ENCODE measurements at places on chromosomes 13 and 19.

- peak; percentile 43 for DNase-seq
Observed at GRCh38 chr13:38223089-38223488, 126.6 kb upstream of the UFM1 start.

DNA sequence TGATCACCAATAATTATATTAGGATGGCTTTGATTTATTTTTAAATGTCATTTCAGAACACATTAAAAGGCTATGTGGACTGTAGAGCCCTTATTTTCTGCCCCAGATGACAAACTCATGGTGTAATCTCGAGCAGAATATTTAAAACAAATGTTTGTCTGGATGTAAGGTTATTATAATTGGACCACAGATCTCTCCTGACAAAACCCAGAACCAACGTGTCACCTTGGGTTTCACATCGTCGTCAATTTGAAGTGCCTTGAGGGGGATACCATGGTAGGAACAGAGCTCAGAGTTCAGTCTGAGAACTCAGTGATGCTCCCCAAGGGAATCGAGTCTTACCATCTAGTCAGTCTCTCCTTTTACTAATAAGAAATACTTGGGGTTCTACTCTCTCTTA lies 2.8 kb downstream of the SACS start:
- no peak for DNase-seq

DNA sequence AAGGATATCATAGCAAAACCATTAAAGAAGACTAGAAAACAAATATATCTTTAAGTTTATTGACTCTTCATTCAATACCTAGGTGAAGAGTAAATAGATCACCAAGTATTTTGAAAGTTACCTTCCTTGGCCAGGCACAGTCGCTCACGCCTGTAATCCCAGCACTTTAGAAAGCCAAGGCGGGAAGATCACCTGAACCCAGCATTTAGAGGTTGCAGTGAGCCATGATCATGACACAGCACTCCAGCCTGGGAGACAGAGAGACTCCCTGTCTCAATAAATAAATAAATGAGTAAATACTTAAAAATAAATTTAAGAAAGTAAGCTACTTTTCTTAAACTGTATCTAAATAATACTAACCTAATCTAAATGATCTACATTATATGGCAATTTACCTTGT lies 8.9 kb upstream of the WBP4 start:
- DNase-seq = no peak

DNA sequence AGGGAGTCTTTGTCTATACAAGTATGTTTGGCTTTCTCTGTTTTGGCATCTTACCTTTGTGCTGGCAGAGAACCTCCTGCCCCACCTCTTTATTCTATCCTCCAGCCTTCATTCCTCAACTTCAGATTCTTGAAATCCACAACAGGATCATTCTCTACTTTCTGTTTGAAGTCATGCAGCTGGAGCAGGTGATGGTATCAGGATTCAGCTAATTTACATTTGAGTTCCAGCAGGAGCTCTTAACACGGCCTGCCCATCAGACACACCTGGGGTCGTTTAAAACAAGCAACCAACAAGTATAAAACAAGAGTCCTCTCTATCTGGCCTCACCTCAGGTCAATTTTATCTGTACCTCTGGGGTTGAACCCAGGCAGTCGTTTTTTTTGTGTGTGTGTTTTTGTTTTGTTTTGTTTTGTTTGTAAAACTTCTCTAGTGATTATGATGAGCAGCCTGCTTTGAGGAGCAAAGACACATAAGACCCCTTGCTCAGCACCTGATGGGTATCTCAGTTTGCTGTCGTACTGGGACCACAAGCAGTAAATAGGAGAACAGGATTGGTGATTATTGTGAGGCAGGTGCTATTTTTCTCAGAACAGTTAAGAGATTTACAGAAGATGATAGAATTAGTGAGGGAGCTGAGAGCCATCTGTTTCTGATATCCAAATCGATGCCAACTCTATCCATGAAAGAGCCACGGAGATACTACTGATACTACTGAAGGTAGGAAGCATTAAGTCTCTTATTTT lies 78.4 kb downstream of the GPC6 start:
- DNase-seq = no peak

GRCh38 chr19:7921967-7922835 lies 2.1 kb downstream of the SNAPC2 start:
- DNase-seq = no peak

GRCh38 chr13:46339035-46339666 lies 47.9 kb downstream of the RUBCNL start:
- DNase-seq = no peak

DNA sequence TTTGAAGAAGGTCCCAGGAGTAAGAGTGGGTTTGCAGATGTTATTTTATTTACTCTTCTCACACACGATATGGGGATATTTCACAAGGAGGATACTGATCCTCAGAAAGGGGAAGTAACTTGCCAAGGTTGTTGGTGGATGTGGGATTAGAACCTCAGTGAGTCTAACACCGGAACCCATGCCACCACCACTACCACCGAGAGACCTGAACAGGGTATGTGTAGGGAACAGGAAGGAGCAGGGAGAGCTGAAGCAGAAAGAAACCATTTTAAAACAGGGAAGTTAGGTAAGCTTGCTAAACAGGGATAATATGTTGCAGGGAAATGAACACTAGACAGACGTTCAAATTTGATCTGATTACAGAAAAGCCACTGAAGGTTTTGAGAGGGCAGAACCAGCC lies 11.6 kb upstream of the CEACAM3 start:
- no peak for DNase-seq

GRCh38 chr13:43662976-43663375 lies 123.8 kb downstream of the ENOX1 start:
- DNase-seq = no peak

- DNase-seq = no peak
Observed at GRCh38 chr13:39417643-39418042, 185.3 kb downstream of the LHFPL6 start.

GRCh38 chr19:45223879-45224278 lies 21.3 kb downstream of the EXOC3L2 start:
- no peak for DNase-seq

- DNase-seq = no peak
Observed at GRCh38 chr19:18153556-18154134, 682 bp downstream of the PIK3R2 start.

DNA sequence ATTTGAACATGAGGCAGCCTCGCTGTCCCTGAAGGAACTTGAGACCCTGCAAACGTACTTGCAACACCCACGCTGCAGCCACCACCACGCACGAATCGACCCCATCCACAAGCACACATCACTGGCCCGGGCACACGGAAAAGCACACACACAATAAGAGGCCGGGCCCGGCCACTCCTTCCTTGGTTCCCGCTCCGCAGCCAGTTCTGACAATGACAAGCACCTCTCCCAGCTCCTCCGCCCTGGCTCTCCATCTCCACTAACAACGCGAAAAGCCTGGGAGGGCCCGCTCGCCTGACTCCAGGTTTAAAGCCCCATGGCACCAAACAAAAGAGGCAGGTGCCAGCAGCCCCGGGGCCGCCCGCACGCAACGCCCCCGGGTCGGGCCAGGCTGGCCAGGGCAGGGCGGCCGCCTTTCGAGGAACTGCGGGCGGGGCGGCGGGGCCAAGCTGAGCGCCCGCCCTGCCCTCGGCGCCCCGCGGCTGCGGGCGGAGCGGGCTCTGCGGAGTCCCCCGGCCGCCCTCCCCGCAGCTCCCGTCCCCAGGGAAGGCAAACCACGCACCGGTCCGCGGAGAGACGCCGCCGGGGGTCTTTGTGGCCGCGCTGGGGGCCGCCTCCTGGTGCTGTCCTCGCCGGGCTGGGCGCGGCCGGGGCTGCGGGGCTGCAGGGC lies 495 bp downstream of the DCLK1 start:
- no peak for DNase-seq

GRCh38 chr13:30255696-30256095 lies 51.7 kb downstream of the KATNAL1 start:
- DNase-seq = no peak

GRCh38 chr19:28656644-28657043 lies 556.3 kb downstream of the UQCRFS1 start:
- DNase-seq = no peak

- no peak for DNase-seq
Observed at GRCh38 chr13:40031031-40031430, 375.6 kb downstream of the COG6 start.

- DNase-seq = peak; percentile 62
Observed at GRCh38 chr19:290372-291005, 714 bp downstream of the PLPP2 start.

DNA sequence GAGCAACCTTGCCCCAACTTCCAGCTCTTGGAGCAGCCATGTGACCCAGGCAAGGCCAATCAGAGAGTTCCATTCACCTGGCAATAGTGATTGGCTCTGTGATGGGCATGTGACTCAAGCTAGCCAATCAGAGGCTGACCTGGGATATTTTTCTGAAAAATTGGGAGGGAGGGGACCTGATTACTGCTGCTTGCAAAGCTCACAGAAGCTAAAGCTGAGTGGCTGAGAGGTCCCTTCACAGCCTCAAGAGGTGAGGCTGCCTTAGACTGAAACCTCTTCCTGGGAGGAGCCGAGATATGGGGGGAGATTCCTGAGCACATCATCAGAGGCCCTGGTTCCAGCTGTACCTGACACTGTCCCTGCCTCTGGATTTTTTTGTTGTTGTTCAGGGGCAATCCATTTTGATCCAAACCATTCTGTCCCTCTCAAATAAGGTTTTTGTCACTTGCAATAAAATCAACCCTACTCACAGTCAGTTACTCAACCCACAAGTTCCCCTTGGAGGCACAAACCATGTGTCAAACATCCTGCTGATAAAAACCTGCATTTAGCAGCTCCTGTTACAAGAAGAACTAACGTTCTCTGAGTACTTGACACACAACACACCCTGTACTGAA lies 4.8 kb downstream of the CIB3 start:
- no peak for DNase-seq

DNA sequence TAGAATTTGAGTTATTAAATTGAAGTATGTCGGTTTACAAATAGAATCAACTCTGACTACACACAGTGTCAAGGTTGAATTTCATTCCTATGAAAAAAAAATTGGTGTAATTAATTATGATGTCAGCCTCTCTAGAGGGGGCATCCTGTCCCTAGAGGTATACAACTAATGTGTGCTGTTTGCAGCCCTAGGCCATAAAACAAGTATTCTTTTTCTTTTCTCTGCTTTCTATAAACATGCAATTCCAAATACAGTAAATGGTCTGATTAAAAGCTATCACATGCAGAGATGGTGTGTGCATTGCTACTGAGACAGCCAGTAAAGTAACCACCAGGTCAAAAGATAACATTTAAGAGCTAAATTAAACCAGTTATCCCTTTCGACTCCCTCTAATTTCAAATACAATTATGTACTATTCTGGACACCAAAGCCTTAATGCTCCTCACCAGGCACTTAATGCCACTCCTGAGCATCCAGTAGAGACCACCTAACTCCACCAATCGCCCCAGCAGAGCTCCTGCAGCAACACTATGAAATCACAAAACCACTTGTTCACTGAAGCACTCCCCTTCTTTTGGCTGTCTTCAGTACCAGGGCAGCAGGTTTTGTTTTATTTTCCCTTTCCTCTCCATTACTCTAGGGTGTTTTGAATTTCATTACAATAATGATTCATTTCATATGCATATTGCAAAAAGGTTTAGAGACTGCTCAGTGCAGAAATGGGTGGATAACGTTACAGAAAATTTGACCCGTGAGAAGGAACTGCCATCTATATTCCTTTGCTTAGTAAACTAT lies 426.9 kb downstream of the PCDH9 start:
- DNase-seq = no peak

DNA sequence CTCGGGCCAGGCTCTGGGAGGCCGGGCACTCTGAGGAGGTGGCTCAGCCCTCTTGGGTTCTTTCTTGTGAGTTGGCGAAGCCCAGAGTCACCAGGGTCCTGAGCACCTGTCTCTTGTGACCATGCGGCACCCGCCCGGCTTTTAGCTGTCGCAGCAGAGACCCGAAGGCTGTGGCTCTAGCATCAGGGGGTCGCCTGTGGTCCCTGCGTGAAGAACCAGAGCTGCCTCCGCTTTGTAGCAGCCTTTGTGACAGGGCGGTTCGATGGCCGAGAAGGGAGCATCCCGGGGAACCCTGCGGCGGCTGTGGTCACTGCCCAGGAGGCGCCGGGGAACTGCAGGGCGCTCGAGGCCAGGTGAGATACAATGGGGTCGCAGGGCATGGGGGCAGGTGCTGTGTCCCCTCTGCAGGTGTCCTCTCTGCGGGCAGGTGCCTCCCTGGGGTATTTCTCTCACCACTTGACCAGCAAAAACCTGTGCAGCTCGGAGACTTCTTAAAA lies 10.4 kb downstream of the MCF2L start:
- no peak for DNase-seq

DNA sequence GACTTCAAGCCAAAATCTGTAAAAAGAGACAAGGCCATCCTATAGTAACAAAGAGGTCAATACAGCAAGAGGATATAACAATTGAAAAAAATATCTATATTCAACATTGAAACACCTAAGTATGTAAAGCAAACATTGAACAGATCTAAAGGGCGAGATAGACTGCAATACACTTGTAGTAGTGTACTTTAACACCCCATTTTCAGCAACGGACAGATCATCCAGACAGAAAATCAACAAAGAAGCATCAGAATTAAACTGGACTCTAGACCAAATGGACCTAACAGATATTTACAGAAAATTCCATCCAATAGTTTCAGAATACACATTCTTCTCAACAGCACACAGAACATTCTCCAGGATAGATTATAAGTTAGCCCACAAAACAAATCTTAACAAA lies 28.7 kb upstream of the SIAH3 start:
- no peak for DNase-seq

DNA sequence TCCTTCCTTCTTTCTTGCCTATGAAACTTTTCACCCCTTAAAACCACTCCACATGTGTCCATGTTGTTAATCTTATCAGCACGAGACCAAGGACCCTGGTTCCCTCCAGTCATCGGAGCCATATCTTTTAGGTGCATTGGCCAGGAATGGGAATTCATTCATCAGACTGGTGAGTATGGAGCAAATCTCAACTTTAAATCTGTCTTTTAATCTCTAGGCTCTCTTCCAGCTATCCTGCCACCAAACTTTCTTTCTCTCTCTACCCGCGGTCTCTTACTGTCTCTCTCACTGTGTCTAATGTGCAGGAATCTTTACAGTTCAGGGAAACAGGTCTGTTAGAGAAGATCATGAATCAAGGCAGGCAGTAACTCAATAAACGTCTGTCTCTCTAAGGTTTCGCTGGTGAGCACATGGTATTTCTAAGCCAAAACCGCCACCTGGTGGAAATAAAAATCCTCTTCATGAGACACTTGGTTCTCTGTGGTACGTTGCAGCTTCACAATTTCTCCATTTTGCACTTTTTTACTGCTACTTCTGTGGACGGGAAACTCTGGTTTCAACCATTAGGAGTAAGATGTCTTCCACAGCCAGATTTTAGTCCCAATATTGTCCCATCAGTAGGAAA lies 16.1 kb downstream of the LGALS16 start:
- peak; percentile 71 for DNase-seq

DNA sequence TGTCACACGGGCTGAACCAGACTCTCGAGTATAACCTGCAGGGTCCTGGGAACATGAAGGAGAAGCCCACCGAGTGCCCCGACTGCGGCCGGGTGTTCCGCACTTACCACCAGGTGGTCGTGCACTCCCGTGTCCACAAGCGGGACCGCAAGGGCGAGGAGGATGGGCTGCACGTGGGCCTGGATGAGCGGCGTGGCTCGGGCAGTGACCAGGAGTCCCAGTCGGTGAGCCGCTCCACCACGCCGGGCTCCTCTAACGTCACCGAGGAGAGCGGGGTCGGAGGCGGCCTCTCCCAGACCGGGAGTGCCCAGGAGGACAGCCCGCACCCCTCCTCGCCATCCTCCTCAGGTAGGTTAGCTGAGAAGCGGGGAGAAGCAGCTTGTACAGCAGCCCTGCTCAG lies 73.2 kb downstream of the ZNF536 start:
- no peak for DNase-seq

- DNase-seq = no peak
Observed at GRCh38 chr13:66425741-66426140, 804.4 kb downstream of the PCDH9 start.

Measured in RKO (cell line).